ENCODE measurements at places on chromosomes 4 and X. TPM values are rescaled to one million over a fixed set of nuclear protein-coding genes. Genes with fewer than 3 reads are reported as not detected.

- DNase-seq = no peak
Measured at GRCh38 chrX:17654116-17654515, 83.2 kb upstream of the SCML1 start.

Gene SMIM31
- not detected for total RNA-seq

DNA sequence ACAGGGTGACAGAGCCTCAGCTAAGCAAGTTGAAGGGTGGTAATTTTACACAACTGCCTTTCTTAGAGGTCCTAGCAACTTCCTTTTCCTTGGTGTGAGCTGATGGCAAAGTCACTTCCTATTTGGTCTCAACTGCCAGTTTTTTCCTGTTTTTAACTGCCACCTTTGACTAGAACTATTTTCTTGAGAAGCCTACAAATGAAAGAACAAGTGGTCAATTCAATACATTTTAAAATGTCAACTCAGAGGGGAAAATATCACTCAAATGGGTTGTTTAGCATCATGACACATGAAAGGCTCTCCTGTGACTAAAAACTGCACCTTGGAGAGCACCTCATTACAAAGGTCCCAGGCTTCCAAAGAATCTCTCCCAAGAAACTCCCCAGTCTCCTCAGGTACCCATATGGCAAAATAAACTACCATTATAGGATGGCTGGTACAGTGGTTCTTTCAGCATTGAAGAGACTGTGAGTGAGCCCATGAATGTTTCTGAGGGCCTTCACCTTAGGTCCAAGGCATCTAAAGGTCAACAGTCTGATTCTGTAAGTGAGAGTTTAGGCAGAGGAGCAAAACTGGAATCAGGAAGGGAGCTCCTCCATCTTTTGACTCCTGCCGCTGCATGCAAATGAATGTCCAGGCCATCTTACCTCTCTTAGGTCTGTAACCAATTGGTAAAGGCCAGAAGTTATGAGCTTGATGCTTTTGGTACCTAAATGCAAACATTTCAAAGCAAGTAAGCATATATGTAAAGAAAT lies 5.5 kb upstream of the STK26 start:
- DNase-seq = no peak

GRCh38 chr4:123770884-123771283 lies 374.3 kb downstream of the SPRY1 start:
- no peak for DNase-seq

Gene PLS3
- 305 TPM for total RNA-seq

- no peak for DNase-seq
Measured at GRCh38 chr4:13553081-13553480, 8.8 kb upstream of the NKX3-2 start.

GRCh38 chr4:8583655-8584025 lies 3.4 kb downstream of the GPR78 start:
- no peak for DNase-seq

DNA sequence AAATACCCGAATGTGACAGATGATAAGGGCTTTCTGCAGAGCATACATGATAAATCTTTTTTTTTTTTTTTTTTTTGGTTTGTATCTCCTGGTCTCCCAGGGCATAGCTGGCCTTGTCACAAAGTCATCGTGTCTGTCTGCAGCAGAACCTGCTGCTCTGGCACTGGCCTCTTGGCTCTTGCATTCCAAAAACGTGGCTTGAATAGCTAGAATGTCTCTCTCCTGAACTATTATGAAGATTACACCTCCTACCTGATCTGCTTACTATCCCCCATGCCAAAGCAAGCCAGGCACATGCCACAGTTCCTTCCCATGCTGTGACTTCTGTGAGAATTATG lies 50.4 kb upstream of the SCRG1 start:
- no peak for DNase-seq

Gene AFM
- total RNA-seq = not detected

DNA sequence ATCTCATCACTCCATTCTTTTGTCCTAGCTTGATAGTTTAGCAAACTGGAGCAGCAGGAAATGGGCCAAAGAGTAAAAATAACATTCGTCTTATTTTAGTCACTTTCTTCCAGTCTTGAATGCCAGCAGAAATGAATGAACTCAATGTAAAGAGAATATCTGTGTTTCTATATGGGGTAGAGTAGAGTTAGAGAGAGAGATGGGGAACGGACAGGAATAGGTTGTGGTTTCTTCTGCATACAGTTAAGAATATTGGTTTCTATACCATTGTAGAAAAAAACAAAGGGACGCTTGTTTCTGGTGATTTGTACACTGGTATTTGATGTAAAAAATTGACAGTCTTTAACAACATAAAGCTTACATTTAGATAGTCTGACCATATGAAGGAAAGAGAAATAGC lies 8.9 kb downstream of the GPR174 start:
- DNase-seq = no peak

Gene VSIG4
- not detected for total RNA-seq

DNA sequence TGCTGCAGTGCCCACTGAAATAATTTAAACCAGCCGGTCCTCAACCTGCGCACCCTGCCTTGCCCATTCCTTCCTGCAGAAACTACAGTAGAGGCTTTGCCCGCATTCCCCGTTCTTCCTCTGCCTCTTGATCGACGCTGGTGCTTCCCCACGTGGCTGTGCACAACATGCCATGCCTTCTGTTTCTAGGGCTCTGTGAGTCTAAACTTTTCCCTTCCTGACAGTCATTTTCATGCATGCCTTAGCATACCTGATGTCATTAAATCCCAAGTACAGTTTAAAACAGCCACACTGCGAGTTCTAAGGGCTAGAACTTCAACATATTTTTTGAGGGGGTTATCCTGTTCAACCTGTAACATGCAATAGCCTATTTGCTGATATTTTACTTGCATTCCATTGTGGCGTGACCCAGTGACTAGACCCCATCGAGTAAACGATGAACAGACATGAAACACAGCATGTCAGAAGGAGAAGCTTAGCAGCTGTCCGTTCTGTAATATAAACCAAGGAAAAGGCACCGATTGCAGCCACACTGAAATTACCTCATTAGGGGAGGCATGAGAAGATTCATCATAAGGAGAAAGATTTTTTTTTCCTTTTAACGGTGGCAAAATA lies 232.5 kb downstream of the ARHGAP10 start:
- DNase-seq = no peak

DNA sequence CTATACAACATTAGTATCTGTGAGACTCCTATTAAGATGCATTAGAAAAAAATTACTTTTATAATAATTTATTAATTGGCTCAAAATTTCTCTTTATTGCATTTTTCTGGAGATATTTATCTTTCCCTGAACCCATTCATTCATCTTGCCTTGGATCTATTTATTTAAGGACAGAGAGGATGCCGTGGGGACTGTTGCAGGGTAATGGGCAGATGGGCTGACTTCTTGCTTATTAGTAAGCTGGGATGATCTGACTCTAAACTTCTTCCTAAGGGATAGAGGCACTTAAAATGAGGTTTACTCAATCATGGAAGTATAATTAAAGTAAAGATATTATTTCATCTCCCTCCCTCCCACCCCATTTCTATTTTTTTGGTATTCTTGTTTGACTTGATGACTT lies 18.2 kb upstream of the ANK2 start:
- DNase-seq = no peak

GRCh38 chr4:144547678-144548298 lies 98.2 kb upstream of the HHIP start:
- DNase-seq = no peak

Gene CCNA2
- total RNA-seq = 65.8 TPM

DNA sequence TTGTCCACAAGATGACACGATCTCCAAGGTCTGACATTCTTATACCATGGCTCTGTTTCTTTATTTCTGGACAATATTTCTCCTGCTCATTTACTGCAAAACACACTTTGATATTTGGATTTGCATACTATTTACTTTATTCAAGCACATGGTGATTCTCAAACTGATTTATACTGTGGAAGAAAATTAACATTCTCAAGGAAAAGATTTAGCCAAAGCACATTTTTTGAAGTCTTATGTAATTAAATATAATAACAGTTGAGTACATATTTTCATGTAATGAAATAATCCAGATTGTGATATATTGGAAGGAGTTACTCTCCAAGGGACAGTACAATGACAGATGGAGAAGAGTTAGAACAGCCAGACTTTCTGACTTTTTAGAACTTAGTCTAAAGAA lies 155.8 kb upstream of the CT83 start:
- no peak for DNase-seq

DNA sequence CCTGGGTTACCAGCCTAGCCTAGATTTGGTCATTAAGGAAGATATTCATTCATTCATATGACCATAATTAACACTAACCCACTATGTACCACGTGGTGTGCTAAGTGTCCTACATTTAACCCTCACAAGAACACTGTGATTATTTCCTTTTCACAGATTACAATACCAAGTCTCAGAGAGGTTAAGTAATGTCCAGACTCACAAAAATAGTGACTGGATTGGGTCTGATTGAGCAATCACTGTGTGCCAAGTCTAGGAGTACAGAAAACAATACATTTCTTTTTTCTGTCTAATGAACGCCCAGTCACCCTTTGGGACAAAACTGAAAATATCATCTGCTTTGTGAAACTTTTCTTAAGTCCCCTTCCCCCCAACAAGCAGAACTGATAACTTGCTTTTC lies 7.6 kb upstream of the DLG3 start:
- DNase-seq = no peak

DNA sequence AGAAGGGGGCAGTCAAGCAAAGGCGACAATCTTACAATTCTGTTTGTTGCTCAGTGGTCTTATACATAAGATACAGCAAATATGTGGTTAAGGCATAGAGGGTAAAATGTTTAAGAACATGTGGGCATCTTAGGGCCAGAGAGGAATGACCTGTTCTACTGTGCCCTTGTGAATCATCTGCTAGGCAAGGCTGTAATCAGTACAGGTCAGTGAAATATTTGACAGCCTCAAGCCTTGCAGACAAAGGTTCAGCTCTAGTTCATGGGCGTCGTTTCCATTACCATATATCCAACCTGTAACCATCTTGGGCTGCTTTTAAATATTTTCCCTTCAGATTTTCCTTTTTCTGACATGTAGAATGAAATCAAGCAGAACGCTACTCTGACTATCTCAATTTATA lies 37.3 kb downstream of the AGA start:
- no peak for DNase-seq

GRCh38 chr4:40840255-40840984 lies 90.7 kb downstream of the NSUN7 start:
- no peak for DNase-seq

Gene DUSP21
- total RNA-seq = not detected

Gene ADAMTS3
- 0.49 TPM for total RNA-seq

Gene TMEM129
- total RNA-seq = 24.3 TPM

GRCh38 chr4:74840936-74841509 lies 46.7 kb upstream of the BTC start:
- DNase-seq = no peak

GRCh38 chr4:52107745-52108144 lies 56.6 kb downstream of the SPATA18 start:
- DNase-seq = no peak

- no peak for DNase-seq
Measured at GRCh38 chr4:74330295-74330750, 22.1 kb downstream of the EPGN start.

Gene NHSL2
- 0.42 TPM for total RNA-seq

Gene PNMA3
- total RNA-seq = not detected

Data from foreskin keratinocyte (primary cell).